ENCODE measurements at places on chromosomes 5 and 9. TPM values are rescaled to one million over a fixed set of nuclear protein-coding genes. Genes with fewer than 3 reads are reported as not detected.

GRCh38 chr5:172885597-172886340 lies 51.7 kb downstream of the ERGIC1 start:
- no peak for DNase-seq
- H3K36me3 ChIP-seq, result peaks cover 24% of the 10 kb centered on the region
- H3K27me3 ChIP-seq, result no peaks in the 10 kb centered on the region
- no peak overlapping the region for H3K27ac ChIP-seq

- no peaks in the 10 kb centered on the region for H3K36me3 ChIP-seq
- no peak overlapping the region for H3K27ac ChIP-seq
- no peak for DNase-seq
- H3K4me3 ChIP-seq, result no peak overlapping the region
Observed at GRCh38 chr5:59473611-59474010, 419.9 kb downstream of the PDE4D start.

DNA sequence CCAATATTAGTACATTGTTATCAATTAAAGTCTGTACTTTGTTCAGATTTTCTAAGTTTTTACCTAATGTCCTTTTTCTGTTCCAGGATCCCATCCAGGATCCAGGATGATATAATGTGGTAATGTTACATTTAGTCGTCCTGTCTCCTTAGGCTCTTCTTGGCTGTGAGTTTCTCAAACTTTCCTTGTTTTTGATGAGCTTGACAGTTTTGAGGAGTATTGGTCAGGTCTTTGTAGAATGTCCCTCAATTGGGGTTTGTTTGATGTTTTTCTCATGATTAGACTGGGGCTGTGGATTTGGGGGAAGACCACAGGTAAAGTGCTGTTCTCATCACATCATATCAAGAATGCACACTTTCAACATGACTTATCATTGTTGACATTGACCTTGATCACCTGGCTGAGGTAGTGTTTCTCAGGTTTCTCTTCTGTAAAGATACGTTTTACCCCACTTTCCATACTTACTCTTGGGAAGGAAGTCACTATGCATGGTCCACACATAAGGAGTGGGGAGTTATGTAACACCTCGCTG lies 9.6 kb downstream of the NDFIP1 start:
- H3K36me3 ChIP-seq, result peaks cover 41% of the 10 kb centered on the region
- H3K4me3 ChIP-seq, result peak overlapping the region; percentile 25
- DNase-seq, result no peak
- H3K27ac ChIP-seq, result peak overlapping the region; percentile 46

GRCh38 chr5:134140530-134141201 lies 26.2 kb downstream of the TCF7 start:
- H3K27me3 ChIP-seq, result no peaks in the 10 kb centered on the region
- H3K4me1 ChIP-seq, result no peaks in the 10 kb centered on the region
- DNase-seq, result peak; percentile 50
- H3K36me3 ChIP-seq, result peaks cover 3% of the 10 kb centered on the region
- no peak overlapping the region for H3K27ac ChIP-seq

- H3K36me3 ChIP-seq, result no peaks in the 10 kb centered on the region
- no peak overlapping the region for H3K27ac ChIP-seq
- no peak for DNase-seq
- H3K4me1 ChIP-seq, result no peaks in the 10 kb centered on the region
Observed at GRCh38 chr5:73749485-73750270, 123.7 kb downstream of the ARHGEF28 start.

ADAMTS6 gene
- total RNA-seq, result 13.0 TPM

PCDHB3 gene
- 9.1 TPM for total RNA-seq

- no peaks in the 10 kb centered on the region for H3K36me3 ChIP-seq
- H3K27ac ChIP-seq, result no peak overlapping the region
- no peak for DNase-seq
Observed at GRCh38 chr5:38154615-38155204, 103.6 kb upstream of the EGFLAM start.

DNA sequence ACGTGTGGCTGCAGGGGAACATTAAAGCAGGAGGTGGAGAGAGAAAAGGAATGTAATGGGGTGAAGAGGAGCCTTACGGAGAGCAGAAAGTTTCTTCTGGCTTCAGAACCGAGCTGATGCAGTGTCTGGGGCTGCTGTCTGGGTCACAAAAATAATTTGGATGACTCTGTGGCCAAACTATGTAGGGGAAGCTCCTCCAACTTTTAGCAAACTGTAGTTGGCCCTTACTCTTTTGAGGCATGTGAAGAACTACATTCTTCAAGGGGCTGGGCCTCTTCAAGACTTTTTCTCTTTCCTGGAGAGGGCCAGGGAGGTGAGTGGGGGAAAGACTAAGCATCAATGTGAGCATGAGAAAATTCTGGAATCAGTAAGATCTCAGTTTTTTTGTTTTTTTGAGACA lies 31.9 kb upstream of the SPARC start:
- H3K4me3 ChIP-seq, result no peak overlapping the region
- H3K4me1 ChIP-seq, result no peaks in the 10 kb centered on the region
- no peaks in the 10 kb centered on the region for H3K36me3 ChIP-seq
- DNase-seq, result no peak
- H3K27ac ChIP-seq, result no peak overlapping the region

IFNK gene
- total RNA-seq, result not detected

- no peak overlapping the region for H3K27ac ChIP-seq
- H3K36me3 ChIP-seq, result no peaks in the 10 kb centered on the region
- H3K27me3 ChIP-seq, result no peaks in the 10 kb centered on the region
- DNase-seq, result no peak
- H3K4me1 ChIP-seq, result no peaks in the 10 kb centered on the region
Observed at GRCh38 chr5:12934722-12935121, 1009.8 kb downstream of the DNAH5 start.

GRCh38 chr5:172740428-172741205 lies 30.4 kb downstream of the DUSP1 start:
- no peak overlapping the region for H3K4me3 ChIP-seq
- H3K27ac ChIP-seq, result no peak overlapping the region
- no peak for DNase-seq
- no peaks in the 10 kb centered on the region for H3K27me3 ChIP-seq

ATOX1 gene
- total RNA-seq, result 108 TPM

DNA sequence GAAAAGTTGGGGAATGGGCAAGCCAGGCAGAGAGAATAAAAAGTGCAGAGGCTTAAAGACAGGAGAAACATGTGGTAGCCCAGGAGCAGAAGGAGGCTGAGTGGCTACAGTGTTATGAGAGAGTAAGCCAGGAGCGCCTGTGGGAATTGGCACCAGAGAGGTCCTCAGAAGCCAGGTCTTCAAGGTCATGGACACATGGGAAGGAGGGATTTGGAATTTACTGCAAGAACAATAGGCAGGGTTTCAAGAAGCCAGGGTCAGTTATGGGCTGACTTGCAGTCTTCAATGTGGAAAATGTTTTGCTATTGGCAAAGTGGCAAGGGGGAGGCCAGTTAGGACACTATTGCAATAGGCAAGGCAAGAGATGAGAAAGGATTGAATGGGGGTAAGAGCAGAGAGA lies 29.3 kb downstream of the ERAP1 start:
- no peak overlapping the region for H3K4me3 ChIP-seq
- peaks cover 26% of the 10 kb centered on the region for H3K36me3 ChIP-seq
- no peak overlapping the region for H3K27ac ChIP-seq
- peaks cover 5% of the 10 kb centered on the region for H3K4me1 ChIP-seq

GRCh38 chr9:71766663-71767062 lies 1.6 kb downstream of the CEMIP2 start:
- peak overlapping the region; percentile 96 for H3K27ac ChIP-seq
- H3K36me3 ChIP-seq, result no peaks in the 10 kb centered on the region
- H3K27me3 ChIP-seq, result peaks cover 14% of the 10 kb centered on the region
- H3K4me1 ChIP-seq, result peaks cover 43% of the 10 kb centered on the region
- peak overlapping the region; percentile 98 for H3K4me3 ChIP-seq
- no peak for DNase-seq

- H3K27me3 ChIP-seq, result no peaks in the 10 kb centered on the region
- no peak overlapping the region for H3K4me3 ChIP-seq
- peaks cover 6% of the 10 kb centered on the region for H3K4me1 ChIP-seq
- peaks cover 20% of the 10 kb centered on the region for H3K36me3 ChIP-seq
Observed at GRCh38 chr9:13166996-13167395, 112.5 kb downstream of the MPDZ start.

GRCh38 chr5:137734962-137735554 lies 831 bp downstream of the KLHL3 start:
- no peak overlapping the region for H3K27ac ChIP-seq
- peaks cover 2% of the 10 kb centered on the region for H3K4me1 ChIP-seq

RNF183 gene
- 0.44 TPM for total RNA-seq

- no peak for DNase-seq
- H3K4me3 ChIP-seq, result no peak overlapping the region
- H3K27ac ChIP-seq, result no peak overlapping the region
- peaks cover 10% of the 10 kb centered on the region for H3K36me3 ChIP-seq
- H3K27me3 ChIP-seq, result no peaks in the 10 kb centered on the region
Observed at GRCh38 chr9:91231619-91232018, 130.1 kb downstream of the AUH start.

PCDHB5 gene
- total RNA-seq, result 29.4 TPM
